Nasal cavity respiratory epithelium epithelial cell of viscerocranial mucosa (primary cell): ENCODE measurements at places on chromosomes 13 and 19. TPM values are rescaled to one million over a fixed set of nuclear protein-coding genes. Genes with fewer than 3 reads are reported as not detected.

ZNF544 gene
- 49.2 and 73.4 TPM in 2 replicates for total RNA-seq

THSD1 gene
- 14.0 and 24.2 TPM in 2 replicates for total RNA-seq

GPC5 gene
- total RNA-seq: 1.7 and 2.4 TPM in 2 replicates

ZNF112 gene
- total RNA-seq: 2.4 and 9.9 TPM in 2 replicates

ANGPTL4 gene
- total RNA-seq: 3.4 and 5.9 TPM in 2 replicates

ARRDC5 gene
- not detected in 2 replicates for total RNA-seq

NALCN gene
- total RNA-seq: 0.07 and 0.34 TPM in 2 replicates

PRSS57 gene
- total RNA-seq: not detected in 2 replicates

ENOX1 gene
- 1.4 and 1.5 TPM in 2 replicates for total RNA-seq

PPM1N gene
- 1.1 and 1.4 TPM in 2 replicates for total RNA-seq

CLIP3 gene
- 0.36 TPM in 1 of 2 replicates, not detected in the other for total RNA-seq

ZNF627 gene
- total RNA-seq: 20.8 and 25.8 TPM in 2 replicates

ZNF772 gene
- total RNA-seq: 14.4 and 25.0 TPM in 2 replicates

CGB2 gene
- total RNA-seq: not detected in 2 replicates

GAPDHS gene
- not detected in 2 replicates for total RNA-seq
